Inflammatory macrophage treated with lipopolysaccharide for 4 hours (primary cell): ENCODE measurements at places on chromosomes 2 and 18.

DNA sequence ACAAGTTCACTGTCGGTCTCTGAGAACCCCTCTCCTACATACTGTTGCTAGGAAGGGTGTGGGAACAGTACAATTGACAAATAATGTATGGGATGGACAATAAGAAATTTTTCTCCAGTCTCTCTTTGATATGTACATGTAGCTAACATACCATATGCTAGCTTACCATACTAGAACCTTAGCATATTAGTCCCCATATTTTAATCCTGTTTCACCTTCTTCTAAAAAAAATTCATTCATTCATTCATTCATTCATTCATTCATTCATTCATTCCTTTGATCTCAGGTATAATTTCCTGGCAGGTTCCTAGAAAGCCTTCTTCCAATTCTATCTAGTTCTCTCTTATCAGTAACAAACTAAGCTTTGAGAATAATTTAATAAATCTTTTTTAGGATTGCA lies 62.2 kb downstream of the TTC21B start:
- DNase-seq, result no peak

DNA sequence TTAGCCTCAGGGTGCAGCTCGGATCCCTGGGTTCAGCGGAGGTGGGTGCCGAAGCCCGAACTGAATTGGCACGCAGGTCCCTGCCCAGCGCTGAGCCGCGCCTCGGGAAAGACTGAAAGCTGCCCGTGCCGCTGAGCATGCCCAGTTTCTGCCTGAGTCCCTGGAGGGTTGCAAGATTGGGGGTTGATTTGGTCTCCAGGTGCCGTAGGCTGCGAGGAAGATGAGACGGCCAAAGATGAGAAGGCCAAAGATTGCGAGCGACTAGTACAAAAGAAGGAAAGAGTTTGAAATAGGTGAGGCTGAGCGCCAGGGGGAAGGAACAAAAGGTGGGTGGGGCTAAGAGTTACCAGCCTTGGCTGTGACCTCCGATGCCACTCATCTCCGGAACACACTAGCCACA lies 852 bp upstream of the KCNH7 start:
- DNase-seq, result no peak

- DNase-seq, result no peak
Observed at GRCh38 chr2:224573724-224574123, 11.4 kb downstream of the CUL3 start.

DNA sequence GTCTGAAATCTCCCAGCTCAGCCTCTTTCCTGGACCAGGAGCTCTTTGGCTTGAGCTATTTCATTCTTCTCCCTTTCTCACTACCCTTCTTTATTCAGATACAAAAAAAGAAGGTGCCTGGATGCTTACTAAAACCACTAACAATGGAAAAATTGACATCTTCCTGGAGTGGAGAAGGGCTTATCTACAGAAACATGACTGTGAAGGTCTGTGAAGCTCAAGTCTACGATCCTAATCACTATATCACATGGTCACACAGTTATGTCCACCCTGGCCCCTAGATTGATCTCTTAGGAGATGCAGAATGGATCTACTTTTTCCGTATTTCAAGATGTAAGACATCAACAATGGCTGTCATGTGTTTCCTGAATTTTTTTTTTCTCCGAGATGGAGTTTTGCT lies 5.7 kb upstream of the KRCC1 start:
- no peak for DNase-seq

- no peak for DNase-seq
Observed at GRCh38 chr2:65605743-65606058, 173.3 kb upstream of the SPRED2 start.

DNA sequence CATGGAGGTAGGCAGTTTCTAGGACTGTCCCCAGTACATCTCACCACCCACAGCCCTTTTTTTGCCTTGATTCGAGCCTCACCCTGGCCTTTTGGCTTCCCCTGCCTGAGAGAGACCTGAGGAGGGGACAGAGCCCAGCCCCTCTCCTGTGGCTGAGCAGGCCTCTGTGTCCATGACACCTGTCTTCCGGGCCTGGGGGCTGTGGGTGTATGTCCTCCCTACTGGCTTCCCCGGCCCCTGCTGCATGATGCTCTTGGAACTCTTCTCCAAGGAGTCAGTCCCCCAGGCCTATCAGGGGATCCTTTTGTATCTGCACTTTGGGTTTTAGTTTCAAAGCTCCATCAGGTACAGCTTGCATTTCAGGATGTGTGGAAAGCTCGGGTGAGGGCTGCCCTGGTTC lies 80.4 kb downstream of the STPG4 start:
- no peak for DNase-seq

- no peak for DNase-seq
Observed at GRCh38 chr2:28683100-28683706, 68.4 kb upstream of the PPP1CB start.

DNA sequence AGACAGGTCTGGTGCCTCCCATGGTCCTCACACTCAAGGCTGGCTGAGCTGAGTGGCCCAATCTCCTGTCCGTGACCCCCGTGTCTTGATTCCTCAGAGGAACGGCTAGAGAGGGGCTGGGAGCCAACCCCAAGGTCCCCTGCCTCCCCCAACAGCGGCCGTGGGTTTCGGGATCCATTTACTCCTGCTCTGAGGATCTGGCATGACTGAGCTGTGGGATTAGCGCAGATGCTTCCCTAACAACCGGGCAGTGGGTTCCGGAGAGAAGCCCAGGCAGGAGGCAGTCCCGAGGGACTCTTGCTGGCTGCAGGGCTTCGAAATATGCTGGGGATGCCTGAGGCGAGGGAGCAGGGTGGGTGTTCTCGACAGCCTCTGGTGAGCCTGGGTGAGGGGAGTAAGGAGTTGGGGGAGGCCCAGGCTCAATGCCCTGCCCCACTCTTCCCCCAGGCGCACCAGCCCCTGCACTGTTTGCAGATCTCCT lies 18.9 kb downstream of the GPR35 start:
- no peak for DNase-seq

DNA sequence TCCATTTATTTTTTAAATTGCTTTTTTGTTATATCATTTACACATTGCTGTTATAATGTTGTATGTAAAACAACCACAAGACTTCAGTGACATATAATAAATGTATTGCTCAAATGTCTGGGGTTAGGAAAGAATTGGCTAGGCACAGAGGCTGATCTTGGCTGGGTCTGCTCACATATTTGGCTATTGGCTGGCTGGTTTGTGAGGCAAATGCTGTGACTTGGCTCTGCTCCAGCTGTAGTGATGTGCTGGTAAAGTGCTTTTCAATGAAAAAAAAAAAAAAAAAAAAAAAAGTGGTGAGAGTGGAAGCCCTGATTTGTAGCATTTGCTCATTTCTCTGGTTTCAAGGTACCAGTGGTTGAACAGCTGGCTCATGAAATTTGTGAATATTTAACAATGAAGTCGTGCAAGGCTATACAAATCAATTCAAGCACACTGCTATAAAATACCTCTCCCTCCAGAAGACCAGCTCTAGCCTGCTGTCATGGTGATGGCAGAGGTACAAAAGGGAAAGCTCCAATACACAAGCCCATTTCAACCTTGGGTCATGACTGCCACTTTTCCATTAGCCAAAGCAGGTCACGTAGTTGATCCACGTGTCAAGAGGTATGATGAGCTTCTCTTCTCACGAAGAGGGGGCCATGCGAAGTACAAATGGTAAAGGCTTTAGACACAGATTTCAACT lies 43.7 kb upstream of the RIT2 start:
- DNase-seq, result no peak

- DNase-seq, result no peak
Observed at GRCh38 chr2:46300406-46300832, 3.2 kb downstream of the EPAS1 start.

DNA sequence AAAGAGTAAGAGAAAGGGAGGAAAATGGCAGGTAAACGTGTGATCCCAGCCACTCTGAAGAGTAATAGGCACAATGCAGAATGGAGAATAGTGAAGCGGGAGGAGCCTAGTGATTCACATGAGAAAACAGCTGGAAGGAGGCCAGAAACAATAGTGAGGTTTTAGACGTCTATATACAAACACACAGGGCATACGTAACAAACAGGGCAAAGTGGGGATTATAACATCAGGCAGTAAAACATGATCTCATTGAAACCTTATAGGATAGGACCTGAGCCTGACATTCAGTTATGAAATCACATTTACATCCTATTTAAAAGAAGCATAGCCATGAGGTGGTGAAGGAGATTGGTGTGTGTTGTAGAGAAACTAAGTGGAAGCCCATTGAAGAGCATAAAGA lies 33.0 kb upstream of the GATA6 start:
- no peak for DNase-seq

- no peak for DNase-seq
Observed at GRCh38 chr2:105796131-105796638, 51.5 kb downstream of the NCK2 start.

DNA sequence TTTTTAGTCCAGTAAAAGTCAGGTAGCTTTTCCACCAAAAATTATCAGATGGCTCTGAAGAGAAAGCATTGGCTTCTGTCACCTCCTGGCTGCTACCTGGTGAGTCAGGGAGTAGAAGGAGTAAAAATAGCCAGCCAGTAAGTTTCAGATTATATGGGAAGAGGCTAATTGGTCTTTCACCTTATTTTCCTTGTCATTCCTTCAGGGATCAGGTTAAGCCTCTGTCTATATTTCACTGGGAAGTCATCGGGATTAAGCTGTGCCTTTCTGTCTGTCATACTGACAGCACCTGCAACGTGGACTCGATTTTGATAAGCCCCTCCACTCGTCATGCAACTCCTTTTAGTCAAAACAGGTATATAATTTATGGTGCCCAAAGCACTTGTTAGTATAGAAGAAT lies 380.7 kb upstream of the CELF4 start:
- no peak for DNase-seq

GRCh38 chr2:181752301-181752700 lies 72.0 kb upstream of the NEUROD1 start:
- no peak for DNase-seq

- DNase-seq, result no peak
Observed at GRCh38 chr2:72103690-72104089, 44.0 kb downstream of the CYP26B1 start.

DNA sequence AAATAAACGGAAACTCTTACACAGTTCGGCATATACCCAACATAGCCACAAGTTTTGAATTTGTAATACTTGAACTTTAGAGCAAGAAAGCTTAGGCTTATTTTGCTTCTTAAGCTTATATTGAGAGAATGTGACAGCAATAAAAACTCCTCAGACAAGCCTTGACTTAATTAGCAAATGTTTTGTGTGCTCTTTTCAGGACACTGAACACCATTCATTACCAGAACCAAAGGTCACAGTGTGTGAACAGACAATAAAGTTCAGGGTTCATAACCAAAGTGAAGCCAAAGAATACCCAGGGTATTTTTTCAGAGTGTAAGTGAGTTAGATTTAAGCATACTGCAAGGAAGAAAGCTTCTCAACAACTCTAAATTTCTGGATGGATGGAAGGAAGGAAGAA lies 605.8 kb downstream of the METTL4 start:
- no peak for DNase-seq

GRCh38 chr2:62040926-62041325 lies 135.5 kb downstream of the COMMD1 start:
- no peak for DNase-seq

DNA sequence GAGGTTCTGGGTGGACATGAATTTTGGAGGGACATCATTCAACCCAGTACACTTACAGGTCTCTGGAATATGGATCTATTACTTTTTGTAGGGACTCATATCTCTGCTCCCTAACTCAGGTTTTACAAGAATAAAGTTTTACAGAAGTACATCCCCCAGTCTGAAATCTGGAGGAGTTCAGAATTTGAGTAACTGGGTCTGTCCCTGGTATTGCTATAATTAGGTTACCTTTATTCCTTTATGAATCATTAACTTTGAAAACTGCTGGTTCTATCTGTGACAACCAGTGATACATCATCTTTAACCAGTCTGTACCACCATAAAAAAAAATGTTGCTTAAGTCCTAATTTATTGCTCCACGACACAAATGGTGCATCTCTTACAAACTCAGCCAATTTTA lies 59.9 kb downstream of the INSIG2 start:
- no peak for DNase-seq

DNA sequence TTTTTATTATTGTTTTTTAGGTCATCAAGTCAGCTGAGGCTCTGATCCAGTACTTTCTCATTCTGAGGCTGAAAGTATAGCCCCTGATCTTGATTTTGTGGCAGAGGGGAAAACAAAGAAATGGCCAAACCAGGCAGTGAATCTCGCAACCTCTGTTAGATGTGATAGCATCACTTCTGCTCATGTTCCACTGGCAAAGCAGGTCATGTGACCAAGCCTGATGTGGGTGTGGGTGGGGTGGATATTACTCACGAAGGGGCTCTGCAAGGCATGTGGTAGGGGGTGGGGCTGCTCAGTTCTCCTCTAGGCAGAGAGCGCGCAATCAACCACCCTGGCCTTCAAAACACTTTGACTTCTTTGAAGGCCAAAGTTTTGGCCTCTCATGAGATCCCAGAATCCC lies 254.2 kb downstream of the MYCN start:
- no peak for DNase-seq

GRCh38 chr2:234989183-234989701 lies 37.4 kb downstream of the SH3BP4 start:
- peak; percentile 33 for DNase-seq

DNA sequence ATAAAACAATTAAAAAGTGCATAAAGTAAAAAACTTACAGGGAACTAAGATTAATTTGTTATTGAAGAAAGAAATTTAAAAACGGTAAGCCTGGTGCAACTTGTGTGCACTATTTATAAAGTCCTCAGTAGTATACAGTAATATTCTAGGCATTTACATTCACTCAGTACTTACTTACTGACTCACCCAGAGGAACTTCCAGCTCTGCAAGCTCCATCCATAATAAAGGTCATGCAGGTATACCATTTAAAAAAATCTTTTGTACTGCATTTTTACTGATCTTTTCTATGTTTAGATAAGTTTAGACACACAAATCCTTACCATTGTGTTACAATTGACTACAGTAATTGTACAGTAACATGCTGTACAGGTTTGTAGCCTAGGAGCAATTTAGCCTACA lies 51.5 kb upstream of the NXPH2 start:
- DNase-seq, result no peak

DNA sequence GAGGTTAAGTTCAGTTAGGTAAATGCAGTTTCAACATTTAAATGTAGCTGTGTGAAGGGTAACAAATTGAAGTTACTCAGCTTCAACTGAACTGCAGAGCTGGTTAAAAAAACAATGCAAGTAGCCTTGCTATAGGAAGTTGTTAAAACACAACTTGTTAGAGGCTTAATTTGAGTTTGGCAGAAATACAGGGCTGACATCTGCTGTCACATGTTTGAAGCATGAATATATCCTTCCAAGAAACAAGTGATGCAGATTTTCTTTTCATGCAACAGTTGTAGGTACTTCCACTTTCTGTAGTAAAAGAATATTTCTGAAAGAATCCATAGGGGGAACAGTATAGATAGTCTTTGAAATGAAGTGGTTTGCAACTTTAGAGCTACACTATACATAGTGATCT lies 208.7 kb upstream of the RASGRP3 start:
- peak; percentile 12 for DNase-seq
